Glomerular endothelial cell (primary cell): ENCODE measurements at places on chromosomes 5 and 9. TPM values are rescaled to one million over a fixed set of nuclear protein-coding genes. Genes with fewer than 3 reads are reported as not detected.

DNA sequence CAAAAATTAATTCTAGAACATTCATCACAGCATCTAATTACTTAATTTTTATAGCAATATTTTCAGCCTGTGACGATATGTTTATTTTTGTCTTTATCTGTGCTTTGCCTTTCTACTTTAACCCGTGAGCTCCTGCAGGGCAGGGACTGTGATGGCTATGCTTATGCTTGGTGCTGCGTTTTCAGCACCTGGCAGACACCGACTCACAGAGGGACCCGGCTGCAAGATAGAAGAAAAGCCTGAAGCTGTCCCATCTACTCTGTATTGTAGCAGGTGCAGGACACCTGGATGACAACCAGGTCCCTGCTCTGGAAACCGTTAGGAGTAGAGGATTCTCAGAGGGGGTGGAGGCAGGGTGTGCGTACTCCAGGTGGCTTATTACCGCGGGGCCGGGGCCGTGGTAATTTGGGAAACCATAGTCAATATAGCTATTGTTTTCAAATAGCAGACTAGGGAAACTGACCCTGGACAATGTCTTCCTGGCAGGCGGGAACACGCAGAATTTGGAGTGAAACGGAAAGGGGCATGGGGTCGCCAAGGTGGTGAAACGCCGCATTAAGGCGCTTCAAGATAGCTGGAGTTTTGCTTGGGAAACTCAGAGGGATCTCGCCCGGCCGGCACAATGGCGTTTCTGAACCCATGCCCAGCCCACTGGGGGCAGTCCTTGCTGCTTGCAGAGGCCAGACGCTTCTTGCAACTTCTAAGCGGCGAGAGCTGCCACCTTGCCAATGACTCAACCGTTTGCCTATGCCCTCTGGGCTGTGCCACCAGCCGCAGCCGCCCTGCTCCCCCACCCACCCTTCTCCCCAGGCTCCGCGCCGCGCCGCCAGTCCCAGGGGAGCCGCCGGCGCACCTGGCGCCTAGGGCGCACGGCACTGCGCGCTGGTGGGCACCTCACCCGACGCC is 140.1 kb upstream of the PALM2AKAP2 start:
- no peak for DNase-seq

- DNase-seq: no peak
Measured at GRCh38 chr9:36125062-36125855, 11.3 kb upstream of the GLIPR2 start.

The ABCA1 gene
- total RNA-seq: 36.5 and 45.9 TPM in 2 replicates

DNA sequence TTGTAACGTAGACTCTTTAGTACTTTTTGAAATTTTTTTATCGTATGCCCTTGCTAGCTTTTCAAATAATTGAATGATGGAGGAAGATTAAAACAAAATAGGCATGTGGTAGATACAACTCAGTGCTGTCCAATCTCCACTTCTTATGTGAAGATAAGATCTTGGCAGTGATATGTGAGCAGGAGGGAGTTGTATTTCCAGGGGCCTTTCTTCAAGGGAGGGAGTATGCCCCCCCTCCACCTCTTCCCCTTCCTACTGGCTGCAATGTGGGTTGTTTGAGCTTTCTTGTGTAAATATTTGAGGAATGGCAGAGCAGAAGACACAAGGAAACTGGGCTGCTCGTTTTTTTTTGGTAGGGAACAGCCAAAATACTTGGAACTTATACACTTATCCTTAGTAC is 374.9 kb downstream of the PSAT1 start:
- no peak for DNase-seq

GRCh38 chr9:98289614-98290201 is 34.3 kb upstream of the TBC1D2 start:
- no peak for DNase-seq

DNA sequence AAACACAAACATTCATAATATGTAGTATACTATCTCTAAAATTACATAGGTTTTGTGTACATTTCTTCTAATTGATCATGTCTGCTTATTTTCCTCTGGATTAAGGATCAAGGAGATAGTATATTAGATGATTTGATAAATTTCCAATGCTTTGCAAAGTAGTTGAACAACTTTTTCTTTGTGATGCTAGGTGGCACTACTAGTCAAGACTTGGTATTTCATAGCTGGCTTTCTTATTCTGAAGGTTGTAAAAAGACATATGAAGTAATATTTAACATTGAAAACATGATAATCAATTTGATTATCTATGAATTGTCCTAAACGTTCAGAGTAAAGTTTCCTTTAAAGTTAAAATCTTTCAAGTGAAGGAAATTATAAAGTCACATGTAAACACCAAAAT is 106.1 kb upstream of the FGF10 start:
- no peak for DNase-seq

- DNase-seq: no peak
Measured at GRCh38 chr5:52774005-52774410, 13.7 kb upstream of the ITGA1 start.

GRCh38 chr5:172832383-172833315 is 1.4 kb upstream of the ERGIC1 start:
- no peak for DNase-seq

GRCh38 chr9:126144603-126145456 is 181.8 kb upstream of the MVB12B start:
- no peak for DNase-seq

The OTP gene
- total RNA-seq: not detected in 2 replicates

DNA sequence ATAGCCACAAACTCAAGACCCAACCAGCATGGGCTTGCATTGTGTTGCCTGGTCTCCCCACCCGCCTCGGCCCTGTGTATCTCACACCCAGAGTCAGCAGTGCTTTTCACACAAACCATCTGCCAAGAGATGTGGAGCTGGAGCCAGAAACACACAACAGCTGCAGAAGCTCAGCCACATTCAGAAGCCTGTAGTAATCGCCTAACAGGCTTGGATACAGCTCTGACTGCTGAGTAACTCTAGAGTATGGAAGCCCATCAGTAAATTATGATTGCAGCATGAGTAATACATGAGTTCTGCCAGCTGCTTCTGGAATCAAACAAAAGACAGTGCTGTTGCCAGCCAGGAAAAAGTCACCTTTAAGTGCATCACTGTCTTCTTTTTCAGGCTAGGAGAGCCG is 16.0 kb downstream of the TEK start:
- DNase-seq: no peak

The HOMER1 gene
- 2.7 and 4.7 TPM in 2 replicates for total RNA-seq

GRCh38 chr9:71694332-71694731 is 74.0 kb downstream of the CEMIP2 start:
- no peak for DNase-seq

GRCh38 chr9:20624201-20625002 is 2.1 kb upstream of the MLLT3 start:
- DNase-seq: no peak

The HAUS6 gene
- total RNA-seq: 11.1 and 15.0 TPM in 2 replicates

The SMIM33 gene
- total RNA-seq: not detected in 2 replicates

The SLC45A2 gene
- total RNA-seq: not detected in 2 replicates

DNA sequence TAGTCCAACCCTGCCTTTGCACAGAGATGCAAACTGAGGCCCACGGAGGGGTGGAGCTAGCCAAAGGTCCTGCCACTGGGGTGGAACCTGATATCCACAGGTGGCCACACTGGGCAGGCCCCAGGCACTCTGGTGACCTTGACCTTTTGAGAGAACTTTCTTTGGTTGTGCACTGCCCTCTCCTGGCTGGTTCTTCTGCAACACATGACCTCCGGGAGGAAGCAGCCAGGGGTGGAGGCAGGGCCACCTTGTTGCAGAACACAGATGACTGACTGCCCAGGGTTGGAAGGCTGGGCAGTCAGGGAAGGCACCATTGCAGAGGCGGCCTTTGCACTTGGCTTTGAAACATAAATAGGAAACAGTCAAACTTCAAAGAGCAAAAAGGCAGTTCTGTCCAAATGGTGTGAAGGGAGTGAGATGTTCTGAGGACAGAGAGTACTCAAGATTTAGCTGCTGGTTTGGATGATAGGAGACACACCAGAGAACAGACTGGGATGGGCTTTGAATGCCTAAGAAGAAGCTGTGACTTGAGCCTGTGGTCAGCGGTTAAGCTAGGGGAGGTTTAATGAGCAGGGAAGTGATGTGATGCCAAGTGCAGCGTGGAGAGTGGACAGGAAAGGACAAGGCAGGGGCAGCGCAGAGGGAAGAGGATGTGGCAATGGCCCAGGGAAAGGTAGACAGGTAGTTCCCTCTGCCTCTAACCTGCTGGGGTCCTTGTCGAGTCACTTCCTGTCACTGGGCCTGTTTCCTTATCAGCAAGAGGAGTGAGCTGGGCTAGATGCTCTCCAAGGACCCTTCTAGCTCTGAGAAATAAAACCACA is 6.8 kb upstream of the TCOF1 start:
- peak; percentile 22 for DNase-seq

DNA sequence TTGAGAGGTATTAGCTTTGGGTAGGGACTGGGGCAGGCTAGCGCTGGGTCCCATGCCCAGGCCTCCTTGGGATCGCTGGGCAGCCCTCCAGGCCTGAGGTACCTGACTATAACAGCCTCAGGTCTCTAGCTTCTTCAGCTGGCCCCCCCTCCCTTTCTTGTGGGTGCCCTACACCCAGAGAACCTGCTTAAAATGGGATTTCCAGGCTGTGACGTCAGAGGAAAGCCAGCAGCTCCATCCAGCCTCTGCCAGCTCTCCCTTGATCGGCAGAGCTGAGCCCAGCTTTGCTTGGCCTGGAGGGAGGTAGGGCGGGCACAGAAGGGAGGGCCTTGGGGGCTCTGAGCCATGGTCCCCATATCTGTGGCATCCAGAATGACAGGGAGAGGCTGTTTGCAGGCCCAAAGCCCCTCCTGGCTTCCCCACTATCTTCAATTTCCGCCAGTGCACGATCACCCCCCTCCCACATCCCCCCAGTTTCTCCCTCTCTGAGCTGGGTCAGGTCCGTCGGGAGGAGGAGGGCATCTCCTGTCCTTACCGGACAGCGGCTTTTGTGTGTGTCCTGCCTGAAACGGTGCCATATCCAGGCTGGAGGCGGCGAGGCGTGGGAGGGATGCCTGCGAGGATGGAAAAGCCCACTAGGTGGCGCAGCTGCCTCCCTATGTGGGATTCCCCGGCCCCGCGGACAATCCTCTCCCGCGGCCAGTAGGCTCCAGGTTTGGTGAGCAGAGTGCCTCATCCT is 10.8 kb downstream of the REEP2 start:
- no peak for DNase-seq

DNA sequence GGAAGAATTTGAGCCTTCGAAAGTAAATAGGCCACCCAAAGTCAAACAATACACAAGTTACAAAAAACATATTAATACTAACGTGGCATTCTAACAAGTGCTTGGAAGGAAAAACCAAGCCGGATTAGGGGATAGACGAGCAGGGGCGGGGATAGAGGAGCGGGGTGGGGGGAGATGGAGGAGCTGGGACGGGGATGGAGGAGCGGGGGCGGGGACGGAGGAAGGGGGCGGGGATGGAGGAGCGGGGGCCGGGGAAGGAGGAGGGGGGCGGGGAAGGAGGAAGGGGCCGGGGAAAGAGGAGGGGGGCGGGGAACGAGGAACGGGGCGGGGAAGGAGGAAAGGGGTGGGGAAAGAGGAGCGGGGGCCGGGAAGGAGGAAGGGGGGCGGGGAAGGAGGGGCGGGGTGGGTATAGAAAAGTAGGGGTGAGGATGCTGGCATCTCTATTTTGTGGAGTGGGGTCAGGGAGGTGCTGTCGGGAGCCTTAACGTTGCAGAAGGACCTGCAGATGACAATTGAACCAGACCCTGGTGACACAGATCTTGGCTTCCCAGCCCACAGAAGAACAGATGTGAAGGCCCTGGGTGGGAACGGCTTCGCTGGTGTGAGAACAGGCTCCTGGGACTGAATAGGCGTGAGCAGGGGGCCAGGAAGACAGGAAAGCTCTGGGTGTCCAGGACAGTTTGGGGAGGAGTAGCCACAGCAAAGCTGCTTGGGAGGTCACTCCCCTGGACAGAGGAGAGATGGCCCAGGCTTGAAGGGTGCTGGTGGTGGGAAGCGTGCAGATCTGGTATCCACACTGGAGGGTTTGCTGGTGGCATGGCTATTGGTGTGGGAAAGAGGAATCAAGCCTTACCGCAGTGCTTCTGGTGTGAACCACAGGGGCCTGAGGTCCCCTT is 233.3 kb upstream of the DAP start:
- DNase-seq: no peak

The CAMLG gene
- total RNA-seq: 31.0 and 39.1 TPM in 2 replicates

The LIFR gene
- total RNA-seq: 28.8 and 35.2 TPM in 2 replicates

DNA sequence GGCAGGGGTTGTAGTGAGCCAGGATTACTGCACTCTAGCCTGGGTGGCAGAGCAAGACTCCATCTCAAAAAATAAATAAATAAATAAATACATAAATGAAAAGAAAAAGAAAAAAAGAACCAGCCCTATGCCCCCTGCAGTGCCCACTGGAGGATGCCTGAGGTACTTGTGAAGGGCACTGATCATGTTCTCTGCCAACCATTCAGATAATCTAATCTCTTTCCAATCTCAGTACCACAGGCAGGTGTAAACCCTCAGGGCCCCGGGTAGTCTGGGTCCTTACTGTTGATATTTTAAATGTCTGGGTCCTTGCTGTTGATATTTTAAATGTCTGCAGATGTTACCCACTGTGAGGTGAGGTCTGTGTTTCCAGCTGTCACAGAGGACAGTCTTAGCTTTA is 321.8 kb upstream of the ADCY2 start:
- no peak for DNase-seq

GRCh38 chr9:93682155-93682968 is 106.0 kb downstream of the PHF2 start:
- DNase-seq: no peak

The CCL28 gene
- total RNA-seq: 0.53 and 0.87 TPM in 2 replicates

DNA sequence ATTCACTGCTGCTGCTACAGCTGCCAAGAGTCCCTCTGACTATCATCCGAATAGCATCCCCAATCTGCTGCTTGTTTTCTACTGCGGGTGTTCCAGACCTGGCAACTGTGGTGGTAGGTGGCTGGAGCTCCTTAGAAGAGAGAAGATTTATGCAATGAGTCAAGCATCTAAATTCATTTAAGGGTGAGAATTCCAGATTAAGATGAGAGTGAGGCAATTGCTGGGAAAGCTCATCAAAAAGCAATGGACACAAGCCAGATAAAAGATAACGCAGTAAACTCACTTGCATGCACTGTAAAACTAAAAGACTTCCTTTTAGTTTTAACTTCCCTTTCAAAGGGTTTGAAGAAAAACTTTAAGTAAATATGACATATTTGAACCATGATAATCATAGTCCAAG is 3.9 kb downstream of the PLK2 start:
- no peak for DNase-seq

GRCh38 chr5:92801911-92802310 is 779.1 kb downstream of the NR2F1-AS1 start:
- DNase-seq: no peak

- DNase-seq: no peak
Measured at GRCh38 chr5:55320571-55320970, 12.8 kb downstream of the MTREX start.

The GRXCR2 gene
- not detected in 2 replicates for total RNA-seq

- no peak for DNase-seq
Measured at GRCh38 chr5:123092696-123093095, 3.7 kb downstream of the PRDM6 start.

- DNase-seq: no peak
Measured at GRCh38 chr9:101442318-101442717, 6.7 kb upstream of the ALDOB start.

DNA sequence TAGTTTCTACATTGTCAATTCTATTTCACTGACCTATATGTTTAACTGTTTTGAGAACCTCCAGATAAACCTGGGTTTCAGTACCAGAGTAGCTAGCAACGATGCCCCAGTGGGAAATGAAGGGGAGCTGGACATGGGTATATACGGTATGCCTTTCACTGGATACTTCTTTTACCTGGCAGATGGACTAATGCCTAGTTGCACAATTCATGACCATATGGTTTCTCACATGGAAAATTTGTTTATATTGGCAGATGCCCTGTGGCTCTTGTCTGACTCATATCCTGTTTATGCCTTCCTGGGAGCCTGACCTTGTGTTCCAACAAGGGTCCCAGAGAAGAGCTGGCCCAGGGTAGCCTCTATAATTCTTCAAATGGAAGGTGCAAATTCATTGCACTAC is 144.1 kb downstream of the MAT2B start:
- DNase-seq: no peak

GRCh38 chr5:148696187-148697036 is 42.1 kb upstream of the HTR4 start:
- no peak for DNase-seq
